NCI-H187 treated with DMSO at 0.1 percent for 48 hours (cell line): ENCODE measurements at places on chromosomes 3 and 15.

DNA sequence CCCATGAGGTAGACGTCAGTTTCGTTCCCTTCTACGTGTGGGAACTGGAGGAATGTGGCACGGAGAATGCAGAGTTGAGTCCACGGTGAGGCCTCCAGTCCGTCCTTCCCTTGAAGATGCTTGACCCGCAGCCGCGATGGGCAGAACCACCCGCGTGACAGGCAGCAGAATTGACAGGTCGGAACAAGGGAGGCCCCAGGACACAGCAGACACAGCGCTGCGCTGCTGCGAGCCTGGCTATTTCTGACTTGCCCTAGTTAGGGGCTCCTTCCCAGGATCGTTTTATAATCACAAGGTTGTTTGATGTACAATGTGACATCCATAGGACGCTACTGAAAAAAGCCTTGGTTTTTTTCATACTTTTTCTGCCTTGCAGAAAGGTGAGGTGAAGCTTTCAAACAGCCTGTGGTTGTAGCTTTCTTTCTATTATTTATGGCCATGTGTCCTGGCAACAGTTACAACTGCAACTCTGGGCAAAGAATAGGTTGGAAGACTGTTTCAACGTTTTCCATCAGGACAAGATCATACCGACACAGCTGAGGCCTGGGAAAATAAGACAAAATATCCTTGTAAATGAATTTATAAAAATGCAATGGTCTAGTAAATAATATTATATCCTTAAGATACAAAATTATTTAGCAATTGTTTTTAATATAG lies 9.6 kb upstream of the TMEM41A start:
- no peak for DNase-seq

GRCh38 chr3:147215660-147216059 lies 190.7 kb downstream of the ZIC4 start:
- DNase-seq, result no peak

DNA sequence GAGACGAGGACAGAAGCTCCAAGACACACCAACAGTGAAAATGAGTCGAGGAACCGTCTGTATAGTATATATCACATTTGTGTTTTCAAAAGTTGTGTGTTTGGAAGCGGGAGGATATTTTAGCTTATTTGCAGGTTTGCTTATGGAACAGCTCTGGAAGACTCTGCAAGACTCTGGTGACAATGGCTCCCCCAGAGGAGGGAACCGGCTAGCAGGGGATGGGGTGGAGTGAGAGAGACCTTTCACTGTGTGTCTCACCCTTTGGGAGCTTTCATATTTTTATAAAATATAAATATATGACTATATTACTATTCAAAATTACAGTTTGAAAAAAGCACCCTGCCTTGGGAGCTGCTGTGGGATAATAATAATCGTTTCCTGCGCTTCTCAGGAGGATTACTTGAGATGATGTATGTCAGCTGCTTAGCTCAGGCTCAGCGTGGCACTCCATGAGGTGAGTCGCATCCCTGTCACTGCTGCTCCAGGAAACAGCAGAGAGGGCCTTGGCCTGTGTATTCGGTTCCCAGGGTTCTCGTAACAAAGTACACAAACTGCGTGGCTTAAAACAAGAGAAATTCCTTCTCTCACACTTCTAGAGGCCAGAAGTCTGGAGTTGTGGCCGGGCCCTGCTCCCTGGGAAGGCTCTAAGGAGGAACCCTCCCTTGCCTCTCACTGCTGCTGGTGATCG lies 183.9 kb downstream of the FAM43A start:
- DNase-seq, result no peak

DNA sequence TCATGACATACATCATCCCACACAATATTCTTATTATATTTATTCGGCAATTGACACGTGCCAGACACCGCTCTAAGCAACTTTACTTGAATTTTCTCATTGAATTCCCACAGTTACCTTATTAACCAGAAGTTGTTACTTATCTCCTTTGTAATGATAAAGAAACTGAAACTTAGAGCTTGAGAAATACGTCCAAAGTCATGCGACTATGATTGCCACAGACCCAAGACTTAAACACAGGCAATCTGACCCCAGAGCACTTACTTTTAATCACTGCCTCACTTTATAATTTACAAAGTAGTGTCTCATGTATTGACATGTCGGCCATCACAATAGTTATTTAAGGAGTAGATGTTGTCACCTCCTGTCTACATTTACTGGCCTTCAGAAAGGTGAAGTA lies 64.7 kb downstream of the ATP13A4 start:
- no peak for DNase-seq

- DNase-seq, result no peak
Observed at GRCh38 chr3:128076483-128077201, 24.4 kb downstream of the SEC61A1 start.

DNA sequence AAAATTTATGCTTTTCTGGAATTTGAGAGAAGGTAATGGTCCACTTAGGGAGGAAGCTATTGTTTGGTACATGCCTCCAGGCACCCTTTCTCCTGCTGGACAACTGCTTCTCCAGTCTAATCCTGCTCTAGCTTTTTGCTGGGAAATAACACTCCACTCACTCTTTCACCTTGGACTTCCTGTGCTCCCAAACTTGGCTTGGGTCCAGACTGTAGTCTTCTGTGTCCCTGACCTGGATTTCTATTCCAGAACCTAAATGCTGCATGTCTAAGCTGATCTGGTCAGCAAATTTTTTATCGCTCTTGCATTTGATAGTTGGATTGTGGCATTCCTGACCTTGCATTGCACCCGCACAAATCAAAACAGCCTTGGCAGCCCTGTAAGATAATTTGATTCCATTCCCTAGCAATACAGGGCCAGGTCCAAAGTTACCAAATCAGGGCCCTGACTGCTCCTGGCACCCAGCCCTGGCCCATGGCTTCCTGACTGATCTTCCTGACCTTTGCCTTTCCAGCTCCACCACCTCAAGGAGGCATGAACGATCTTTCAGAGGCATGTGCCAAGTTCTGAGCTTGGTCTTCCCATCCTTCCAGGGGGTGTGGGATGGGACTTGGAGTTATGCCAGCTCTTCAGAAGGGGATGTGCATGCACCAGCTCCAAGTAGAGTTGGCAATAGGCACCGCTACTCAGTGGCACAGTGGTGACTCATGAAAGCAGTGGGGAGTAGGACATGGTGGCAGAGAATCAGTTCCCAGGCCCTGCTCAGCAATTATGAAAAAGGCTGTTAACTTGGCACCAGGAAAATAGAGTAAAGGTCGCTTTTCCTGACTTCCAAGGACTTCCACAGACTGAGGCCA lies 43.9 kb upstream of the GOLGA8J start:
- no peak for DNase-seq

DNA sequence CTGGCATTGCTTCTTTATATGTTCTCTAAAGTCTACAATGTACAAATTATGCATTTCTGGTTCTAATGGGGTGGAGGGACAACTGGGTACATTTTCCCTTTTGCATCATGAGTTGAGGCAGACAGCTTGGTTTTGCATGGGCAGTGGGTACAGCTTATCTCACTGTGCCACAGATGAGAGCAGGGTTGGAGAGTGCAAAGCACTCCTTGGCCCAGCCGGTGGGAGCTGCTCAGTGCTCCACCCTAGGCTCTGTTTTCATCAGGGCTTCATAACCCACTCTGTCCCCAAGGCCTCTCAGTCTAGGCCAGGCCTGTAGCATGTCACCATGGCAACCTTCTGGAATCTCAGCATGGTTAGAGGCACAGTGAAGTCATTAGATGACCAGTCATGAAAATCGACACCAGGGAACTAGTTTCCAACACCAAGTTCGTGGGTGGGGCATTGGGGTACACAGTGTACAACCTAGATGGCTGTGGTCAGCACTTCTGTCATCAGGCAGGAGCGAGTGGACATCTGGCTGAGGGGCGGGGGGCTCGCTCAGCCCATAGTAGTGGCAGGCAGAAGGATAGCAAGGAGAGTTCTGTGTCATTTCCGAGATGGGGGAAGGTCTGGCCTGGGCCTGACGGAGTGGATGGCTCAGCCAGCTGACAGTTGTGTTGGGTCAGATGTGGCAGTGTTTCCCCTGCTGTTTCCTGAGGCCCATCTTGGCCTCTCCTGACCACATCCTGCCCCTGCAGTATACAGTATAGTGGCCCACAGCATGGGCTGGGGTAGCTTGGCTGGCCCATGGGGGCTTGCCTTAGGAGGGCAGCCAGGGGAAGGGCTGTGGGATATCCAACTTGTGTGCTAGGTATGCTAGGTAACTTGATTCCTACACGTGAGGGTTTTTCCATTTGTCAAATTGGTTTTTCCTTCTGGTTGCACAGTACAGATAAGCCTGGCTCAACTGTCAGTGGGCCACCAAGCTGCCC lies 75.7 kb upstream of the PRR23C start:
- no peak for DNase-seq

DNA sequence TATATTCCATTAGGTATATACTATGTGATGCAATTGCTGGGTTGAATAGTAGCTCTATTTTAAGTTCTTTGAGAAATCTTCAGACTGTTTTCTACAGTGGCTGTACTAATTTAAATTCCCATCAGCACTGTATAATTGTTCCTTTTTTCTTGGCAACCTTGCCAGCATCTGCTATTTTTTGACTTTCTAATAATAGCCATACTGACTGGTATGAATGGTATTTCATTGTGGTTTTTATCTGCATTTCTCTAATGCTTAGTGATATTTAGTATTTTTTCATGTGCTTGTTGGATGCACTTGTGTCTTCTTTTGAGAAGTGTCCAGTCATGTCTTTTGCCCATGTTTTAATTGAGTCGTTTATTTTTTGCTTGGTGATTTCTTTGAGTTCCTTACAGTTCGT lies 145.1 kb upstream of the PLSCR5 start:
- DNase-seq, result no peak

GRCh38 chr3:189236352-189236751 lies 64.6 kb downstream of the TPRG1 start:
- DNase-seq, result no peak

DNA sequence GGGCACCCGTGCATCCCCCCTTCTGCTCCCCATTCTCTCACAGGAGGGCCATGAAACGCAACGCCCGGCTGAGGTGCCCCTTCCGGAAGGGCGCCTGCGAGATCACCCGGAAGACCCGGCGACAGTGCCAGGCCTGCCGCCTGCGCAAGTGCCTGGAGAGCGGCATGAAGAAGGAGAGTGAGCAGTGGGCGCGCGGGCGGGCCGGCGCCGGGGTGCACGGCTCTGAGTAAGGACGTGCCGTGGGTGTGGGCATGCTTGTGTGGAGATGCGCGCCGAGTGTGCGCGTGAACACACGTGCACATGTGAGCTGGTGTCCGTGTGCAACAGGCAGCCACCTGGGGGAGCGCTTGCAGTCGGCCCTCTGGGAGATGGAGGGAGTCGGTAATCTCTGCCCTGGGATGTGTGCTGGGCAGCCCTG lies 28.1 kb downstream of the NR1I2 start:
- no peak for DNase-seq

- no peak for DNase-seq
Observed at GRCh38 chr15:39363761-39364586, 216.9 kb upstream of the THBS1 start.

DNA sequence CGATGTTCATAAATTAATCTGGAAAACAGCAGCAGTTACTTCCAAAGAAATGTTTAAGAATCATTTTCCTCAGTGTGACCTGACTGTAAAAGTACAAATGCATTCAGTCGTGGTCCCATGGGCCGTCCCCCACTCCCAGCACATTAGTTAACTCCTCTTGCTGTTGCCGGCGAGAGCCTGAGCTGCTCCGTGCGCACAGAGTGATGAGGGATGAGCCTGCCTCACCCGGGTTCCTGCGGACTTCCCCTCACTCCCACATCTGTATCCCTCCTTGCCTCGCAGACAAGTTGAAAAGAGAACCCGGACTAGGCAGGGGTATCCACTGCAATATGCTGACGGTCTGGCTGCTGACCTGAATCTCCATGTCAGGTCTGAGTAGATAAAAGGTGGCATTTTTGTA lies 861.7 kb upstream of the NR2F2 start:
- DNase-seq, result no peak

DNA sequence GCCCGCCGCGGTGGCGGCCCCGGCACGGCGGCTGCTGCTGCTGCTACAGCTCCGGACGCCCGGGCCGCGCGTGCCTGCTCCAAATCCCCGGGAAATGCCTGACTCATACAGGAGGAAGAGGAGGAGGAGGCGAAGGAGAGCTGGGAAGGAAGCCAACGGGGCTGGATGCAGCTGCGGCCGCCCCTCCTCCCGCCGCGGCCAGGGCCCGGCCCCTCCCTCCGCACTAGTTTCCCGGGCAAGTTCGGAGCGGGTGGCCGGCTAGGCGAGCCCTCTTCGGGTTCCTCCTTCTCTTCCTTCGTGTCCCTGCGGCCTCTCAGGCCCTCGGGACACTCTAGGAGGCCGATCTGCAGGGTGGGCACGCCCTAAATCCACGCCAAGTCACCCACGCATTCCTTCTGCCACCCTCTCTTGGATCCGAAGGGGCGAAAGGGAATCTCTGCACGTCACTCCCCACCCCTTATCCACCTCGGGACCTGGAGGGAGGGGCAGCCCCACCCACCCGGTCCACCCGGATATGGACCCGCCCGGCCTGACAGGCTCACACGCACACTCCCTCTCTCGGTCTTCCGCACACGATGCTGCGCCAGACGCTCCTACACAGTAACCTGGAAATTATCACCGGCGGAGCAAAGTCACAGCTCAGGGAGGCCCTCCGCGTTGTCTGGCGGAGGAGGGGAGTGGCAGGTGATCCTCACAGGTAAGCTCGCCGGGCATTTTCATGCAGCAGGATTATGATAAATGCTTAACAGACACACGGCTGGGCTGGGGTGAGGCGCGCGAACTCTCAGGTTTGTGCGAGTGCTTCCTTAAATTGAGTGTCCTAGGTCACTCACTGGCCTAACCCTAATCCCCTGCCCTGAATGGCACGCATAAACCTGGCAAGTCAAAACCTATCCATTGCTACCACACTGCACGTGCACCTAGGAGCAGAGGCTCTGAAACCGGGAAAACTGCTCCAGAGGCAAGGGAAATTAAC lies at the start of the genes OSBPL10 and ZNF860:
Gene OSBPL10, minus strand, starts transcription at position 57 of the 976 bp plus-strand sequence. CDS start 83 bp downstream, outside the sequence.
Gene ZNF860, plus strand, starts transcription at position 545 of the 976 bp plus-strand sequence. CDS start 7,330 bp downstream, outside the sequence.
- no peak for DNase-seq

- DNase-seq, result no peak
Observed at GRCh38 chr15:47820747-47821319, 103.5 kb downstream of the SEMA6D start.

DNA sequence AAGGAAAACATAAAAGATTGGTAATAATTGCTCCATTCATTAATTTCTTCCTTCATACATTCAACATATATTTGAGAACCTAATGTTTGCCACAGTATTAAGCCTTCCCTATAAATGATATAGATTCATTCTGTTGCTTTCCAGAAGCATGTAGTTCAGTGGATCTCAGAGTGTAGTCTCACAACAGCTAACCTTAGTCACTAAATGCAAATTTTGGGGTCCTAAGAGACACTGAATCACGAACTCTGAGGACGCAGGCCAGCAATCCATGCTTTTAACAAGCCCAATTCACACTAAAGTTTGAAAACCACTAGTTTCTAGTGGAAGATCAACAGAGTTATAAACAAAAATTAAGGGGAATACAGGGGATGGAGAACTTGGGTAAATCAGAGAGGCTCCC lies 7.2 kb upstream of the AQR start:
- DNase-seq, result no peak

- no peak for DNase-seq
Observed at GRCh38 chr15:67010898-67011616, 54.3 kb upstream of the SMAD3 start.

DNA sequence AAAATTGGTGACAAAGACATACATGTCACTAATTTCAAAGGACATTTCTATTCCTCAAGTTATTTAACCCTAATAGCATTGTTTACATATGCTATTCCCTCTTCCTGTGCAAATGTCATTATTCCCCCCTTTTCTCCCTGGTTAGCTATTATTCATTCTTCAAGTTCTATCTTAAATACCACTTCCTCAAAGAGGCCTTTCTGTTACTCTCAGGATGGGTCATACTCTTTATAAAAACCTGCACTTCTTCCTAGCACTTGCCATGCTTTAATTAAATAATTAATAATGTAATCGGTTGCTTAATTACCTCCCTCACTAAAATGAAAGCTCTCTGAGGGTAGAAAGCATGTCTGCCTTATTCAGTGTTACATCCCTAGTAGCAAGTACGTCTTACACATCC lies 88.5 kb downstream of the XRN1 start:
- no peak for DNase-seq
